ENCODE measurements at places on chromosomes 6 and 20. TPM values are rescaled to one million over a fixed set of nuclear protein-coding genes. Genes with fewer than 3 reads are reported as not detected.

DNA sequence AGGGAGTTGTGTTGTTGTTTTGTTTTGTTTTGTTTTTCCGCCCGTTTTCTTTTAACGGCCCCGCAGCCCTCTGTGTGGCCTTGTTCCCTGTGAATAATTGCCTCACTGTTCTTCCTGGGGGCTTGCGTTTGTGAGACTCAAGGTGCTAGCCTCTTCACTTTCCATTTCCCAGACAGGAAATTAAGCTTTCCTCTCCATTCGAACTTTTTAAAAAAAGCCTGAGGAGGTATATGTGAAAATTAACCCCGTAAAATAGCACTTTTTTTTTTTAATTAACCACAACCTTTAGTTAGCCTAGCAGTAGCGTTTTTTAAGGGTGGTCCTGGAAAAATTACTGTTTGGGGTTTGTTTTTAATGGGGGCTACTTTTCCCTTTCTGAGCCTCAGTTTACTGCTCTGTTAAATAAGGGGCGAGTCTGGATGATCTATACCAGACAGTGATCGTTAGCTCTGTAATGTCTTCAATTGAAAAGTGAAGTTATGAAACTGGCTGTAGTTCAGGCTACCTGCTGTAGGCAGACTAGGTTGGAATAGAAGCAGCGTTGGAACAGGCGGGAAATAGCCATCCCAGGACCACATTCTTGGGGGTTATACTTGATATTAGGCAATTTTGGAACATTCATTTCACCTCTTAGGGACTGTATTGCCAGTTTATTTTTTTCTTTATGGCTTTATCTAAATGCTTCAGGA is 1.7 kb downstream of the STX16 start:
- H3K4me3 ChIP-seq, result peak overlapping the region; percentile 81
- DNase-seq, result no peak

DNA sequence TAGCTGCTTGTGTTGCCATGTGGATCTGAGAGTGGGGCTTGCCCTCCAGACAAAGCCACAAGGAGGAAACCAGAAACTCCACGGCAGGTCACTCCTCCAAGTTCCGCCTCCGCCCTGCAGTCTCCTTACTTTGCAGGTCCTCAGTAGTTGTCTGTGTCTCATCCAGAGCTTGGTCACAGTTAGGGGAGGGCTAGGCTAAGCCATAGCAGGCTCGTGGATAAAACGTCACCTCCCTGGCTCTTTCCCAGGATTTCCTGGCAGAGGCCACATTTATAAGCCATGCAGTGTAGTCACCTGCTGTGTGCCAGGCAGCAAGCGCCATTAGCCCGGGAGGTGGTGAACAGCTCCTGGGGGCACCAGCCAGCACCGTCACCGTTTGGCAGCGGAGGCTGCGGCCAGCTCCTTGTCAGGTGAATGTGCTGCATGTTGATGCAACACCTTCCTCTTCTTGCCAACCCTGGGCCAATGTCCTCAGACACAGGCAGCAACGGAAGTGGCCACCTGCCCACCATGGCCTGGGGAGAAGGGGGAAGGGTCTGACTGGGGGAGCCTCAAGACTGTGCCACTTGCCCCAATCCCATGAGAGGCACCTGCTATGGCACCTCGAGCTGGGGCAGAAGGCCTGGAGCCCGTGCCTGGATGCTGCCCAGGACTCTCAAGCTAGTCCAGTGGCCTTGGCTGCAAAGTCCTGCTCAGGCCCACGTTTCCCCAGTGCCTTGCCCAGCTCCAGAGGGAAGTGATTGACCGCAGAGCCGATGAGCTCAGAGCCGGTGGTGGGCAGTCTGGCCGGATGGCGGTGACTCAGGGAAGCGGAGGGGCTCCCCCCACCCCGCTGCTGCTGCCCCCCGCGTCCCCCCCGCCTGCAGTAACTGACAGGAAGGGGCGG is 39.0 kb upstream of the SLCO4A1 start:
- no peak for DNase-seq
- peaks cover 23% of the 10 kb centered on the region for H3K4me1 ChIP-seq
- no peaks in the 10 kb centered on the region for H3K36me3 ChIP-seq
- H3K27me3 ChIP-seq, result no peaks in the 10 kb centered on the region
- H3K27ac ChIP-seq, result no peak overlapping the region

DNA sequence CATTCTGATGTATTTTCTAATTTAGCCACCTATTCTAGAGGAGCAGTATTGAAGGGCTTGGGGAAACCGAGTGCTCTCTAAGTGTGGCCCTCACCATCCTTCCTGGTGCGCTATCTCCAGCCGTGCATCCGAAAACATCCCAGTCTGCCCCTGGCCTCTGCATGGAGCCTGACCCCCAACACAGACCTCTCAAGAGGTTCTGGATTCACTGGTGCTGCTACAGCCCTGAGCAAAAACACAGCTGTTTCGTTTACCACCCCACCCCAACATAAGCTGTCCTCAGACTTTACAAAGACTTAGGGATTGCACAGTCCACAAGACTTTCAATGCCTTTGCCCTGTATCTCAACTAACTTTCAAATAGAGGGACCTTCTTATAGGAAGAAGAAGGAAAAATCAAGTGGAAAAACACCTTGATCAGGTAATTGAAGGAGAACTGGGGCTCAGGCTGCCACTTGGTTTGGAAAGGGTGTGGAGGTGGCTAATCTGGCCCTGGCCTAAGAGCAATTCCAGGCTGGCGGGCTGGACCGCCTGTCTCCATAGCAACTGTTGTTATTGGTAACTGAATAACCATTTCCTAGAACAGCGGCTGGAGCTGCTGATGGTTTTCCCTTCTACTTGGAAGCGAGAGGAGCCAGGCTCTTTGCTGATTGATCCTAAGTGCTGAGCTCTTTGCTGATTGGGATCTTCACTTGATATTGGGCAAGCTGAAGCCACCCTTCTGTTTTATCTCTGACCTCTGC is 90.2 kb upstream of the TOX2 start:
- H3K4me1 ChIP-seq, result no peaks in the 10 kb centered on the region
- no peaks in the 10 kb centered on the region for H3K27me3 ChIP-seq
- DNase-seq, result peak; percentile 22
- H3K27ac ChIP-seq, result no peak overlapping the region
- no peaks in the 10 kb centered on the region for H3K36me3 ChIP-seq
- H3K4me3 ChIP-seq, result no peak overlapping the region

DNA sequence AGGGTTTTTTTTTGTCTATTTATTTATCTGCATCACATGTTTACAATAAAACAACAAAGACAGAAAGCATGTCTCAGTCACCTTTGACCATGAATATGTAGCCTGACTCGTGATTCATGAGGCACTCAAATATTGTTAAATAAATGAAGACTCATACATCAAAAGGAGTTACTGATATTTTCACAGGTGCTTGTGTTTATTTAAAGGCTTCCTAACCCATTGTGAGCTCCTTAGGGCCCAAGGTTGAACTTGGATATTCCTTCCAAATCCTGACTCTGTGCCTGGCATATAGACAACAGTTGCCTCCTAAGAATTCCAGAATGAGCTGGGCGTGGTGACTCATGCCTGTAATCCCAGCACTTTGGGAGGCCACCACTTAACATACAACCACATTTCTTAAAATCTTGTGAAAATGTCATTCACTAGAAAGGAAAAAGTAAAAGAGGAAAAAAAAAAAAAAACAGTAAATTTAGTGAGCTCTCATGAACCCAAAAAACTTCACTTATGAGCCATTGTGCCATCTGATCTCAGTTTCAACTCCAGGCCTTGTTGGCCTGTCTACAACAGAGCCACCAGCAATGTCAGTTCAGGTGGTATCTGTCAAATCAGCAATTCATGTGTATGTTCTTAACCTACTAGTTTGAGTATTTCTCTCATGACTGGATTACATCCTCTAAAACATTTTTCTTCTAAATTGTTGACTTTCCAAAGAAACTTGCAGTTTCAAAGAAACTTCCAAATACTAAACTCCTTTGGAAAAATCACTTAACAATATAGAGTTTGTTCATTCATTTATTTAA is 162.7 kb upstream of the MARCKS start:
- no peak overlapping the region for H3K4me3 ChIP-seq
- H3K36me3 ChIP-seq, result no peaks in the 10 kb centered on the region
- no peak for DNase-seq
- H3K4me1 ChIP-seq, result peaks cover 2% of the 10 kb centered on the region

DNA sequence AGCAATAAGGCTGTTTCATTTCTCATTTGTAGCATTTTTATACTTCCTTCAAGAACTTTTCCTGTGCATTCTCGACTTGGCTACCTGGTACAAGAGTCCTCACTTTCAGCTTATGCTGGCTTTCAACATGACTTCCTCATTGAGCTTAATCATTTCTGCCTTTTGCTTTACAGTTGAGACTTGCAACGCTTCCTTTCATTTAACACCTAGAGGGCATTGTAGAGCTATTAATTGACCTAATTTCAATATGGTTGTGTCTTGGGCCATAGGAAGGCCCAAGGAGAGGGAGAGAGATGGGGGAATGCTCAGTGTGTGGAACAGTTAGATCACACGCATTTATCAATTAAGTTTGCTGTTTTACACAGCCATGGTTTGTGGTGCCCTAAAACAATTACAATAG is 37.2 kb downstream of the SLC22A2 start:
- H3K27me3 ChIP-seq, result no peaks in the 10 kb centered on the region
- no peaks in the 10 kb centered on the region for H3K36me3 ChIP-seq
- no peak overlapping the region for H3K27ac ChIP-seq
- peaks cover 18% of the 10 kb centered on the region for H3K4me1 ChIP-seq

DNA sequence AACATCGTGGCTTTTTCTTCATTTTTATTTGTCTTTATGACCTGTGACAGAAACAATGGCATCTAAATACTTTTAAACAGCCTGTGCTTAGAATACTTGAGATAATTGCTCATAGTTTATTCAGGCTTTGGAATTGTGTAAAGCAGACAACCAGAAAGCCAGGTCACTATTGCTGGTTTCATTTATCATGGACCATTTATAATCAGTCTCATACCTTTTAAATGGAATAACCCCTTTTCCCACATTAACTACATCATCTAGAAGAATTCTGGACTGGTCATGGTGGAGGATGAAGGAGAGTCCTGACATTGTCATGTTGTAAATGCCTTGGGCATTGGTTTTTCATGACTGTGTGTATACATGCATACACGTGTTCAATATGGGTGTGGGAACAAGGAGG is 661.5 kb downstream of the EPM2A start:
- DNase-seq, result no peak
- no peaks in the 10 kb centered on the region for H3K36me3 ChIP-seq
- H3K4me3 ChIP-seq, result no peak overlapping the region
- no peak overlapping the region for H3K27ac ChIP-seq
- no peaks in the 10 kb centered on the region for H3K4me1 ChIP-seq
- no peaks in the 10 kb centered on the region for H3K27me3 ChIP-seq

GRCh38 chr6:143802833-143803565 is 40.1 kb upstream of the LTV1 start:
- no peaks in the 10 kb centered on the region for H3K36me3 ChIP-seq
- H3K4me1 ChIP-seq, result peaks cover 6% of the 10 kb centered on the region
- H3K27ac ChIP-seq, result no peak overlapping the region
- DNase-seq, result no peak
- no peak overlapping the region for H3K4me3 ChIP-seq

DNA sequence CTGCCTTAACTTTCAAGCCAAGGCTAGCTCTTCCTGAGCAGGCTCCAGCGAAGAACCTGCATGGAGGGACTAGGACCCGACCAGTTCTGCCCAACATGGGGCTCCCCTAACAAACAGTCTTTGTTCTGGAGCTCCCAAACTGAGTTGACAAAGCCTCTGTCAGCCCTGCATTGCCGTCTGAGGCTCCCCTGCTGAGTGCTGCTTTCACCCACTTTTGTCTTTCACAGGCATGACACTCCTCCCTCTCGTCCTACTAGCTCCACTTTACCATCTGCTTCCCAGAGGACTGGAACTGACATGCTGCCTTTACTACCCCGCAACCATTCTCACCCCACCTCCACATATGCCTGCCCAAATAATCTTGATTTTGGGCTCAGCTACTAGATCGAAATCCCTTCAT is 45.1 kb upstream of the B4GALT5 start:
- 0 out of 2 replicates have a peak overlapping the region, but pooled peaks have one; percentile 2 for H3K27ac ChIP-seq
- H3K27me3 ChIP-seq, result no peaks in the 10 kb centered on the region
- H3K4me3 ChIP-seq, result no peak overlapping the region
- no peak for DNase-seq
- H3K4me1 ChIP-seq, result peaks cover 2% of the 10 kb centered on the region

GRCh38 chr6:74607934-74608333 is 597.9 kb downstream of the COL12A1 start:
- H3K27ac ChIP-seq, result no peak overlapping the region
- no peaks in the 10 kb centered on the region for H3K4me1 ChIP-seq
- no peaks in the 10 kb centered on the region for H3K27me3 ChIP-seq
- H3K36me3 ChIP-seq, result no peaks in the 10 kb centered on the region

DNA sequence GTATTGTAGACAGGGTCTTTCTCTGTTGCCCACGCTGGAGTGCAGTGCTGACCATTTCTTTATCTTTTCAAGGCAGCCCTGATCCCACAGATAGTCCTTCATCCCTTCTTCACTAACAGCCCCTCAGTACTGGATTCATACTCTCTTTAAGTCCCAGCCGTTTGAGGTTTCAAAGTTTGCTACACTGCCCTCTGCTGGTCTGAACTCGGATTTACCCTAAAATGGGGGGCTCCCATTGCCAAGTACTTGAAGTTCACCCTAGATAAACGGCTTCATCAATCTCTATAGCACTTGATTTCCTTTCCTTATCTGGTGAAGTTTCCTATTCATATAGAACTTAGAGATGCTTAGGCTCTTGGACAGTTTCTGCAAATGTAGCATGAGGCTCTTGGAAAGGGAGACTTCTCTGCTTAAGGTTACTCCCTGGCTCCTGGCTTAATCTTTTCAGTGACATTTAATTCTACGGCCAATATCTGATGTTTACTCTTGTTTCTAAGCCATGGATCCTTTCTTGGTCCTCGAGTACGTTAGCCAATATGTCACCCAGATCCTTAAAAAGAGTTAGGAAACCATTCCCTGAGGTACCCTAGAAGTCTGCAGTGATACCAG is 21.4 kb upstream of the PREP start:
- H3K4me3 ChIP-seq, result no peak overlapping the region
- H3K36me3 ChIP-seq, result no peaks in the 10 kb centered on the region
- H3K27me3 ChIP-seq, result no peaks in the 10 kb centered on the region
- peaks cover 3% of the 10 kb centered on the region for H3K4me1 ChIP-seq
- peak; percentile 64 for DNase-seq

DNA sequence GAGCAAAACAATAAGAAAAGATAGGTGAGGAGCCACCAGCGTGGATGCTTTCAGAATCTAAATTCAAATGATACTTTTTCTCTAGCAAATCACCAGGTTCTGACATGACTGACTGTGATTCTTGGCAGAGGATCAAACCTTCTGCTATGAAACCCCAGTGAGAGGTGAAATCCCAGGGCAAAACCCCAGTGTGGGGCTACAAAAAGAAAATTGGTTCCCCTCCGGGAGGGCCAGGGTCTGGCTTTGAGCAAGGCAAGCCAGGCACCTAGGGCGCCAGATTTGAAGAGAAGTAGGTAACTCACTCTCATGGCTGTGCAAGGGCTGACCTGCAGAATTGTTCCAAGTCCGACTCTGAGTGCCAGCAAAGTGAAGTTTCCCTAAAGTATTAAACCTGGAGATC is 20.2 kb upstream of the RALGAPA2 start:
- H3K4me3 ChIP-seq, result no peak overlapping the region
- no peak overlapping the region for H3K27ac ChIP-seq
- H3K36me3 ChIP-seq, result no peaks in the 10 kb centered on the region
- no peak for DNase-seq
- H3K27me3 ChIP-seq, result no peaks in the 10 kb centered on the region
- peaks cover 2% of the 10 kb centered on the region for H3K4me1 ChIP-seq

- peak overlapping the region; percentile 90 for H3K4me3 ChIP-seq
- H3K27ac ChIP-seq, result no peak overlapping the region
- H3K36me3 ChIP-seq, result no peaks in the 10 kb centered on the region
Measured at GRCh38 chr6:2245877-2246863, 765 bp upstream of the GMDS start.

SLC22A2 gene
- total RNA-seq, result 1.4 TPM

SRMS gene
- total RNA-seq, result 0.29 TPM

ENTPD6 gene
- 43.9 TPM for total RNA-seq

SERAC1 gene
- total RNA-seq, result 10.2 TPM

COL11A2 gene
- 3.5 TPM for total RNA-seq

THEMIS gene
- not detected for total RNA-seq

TDRD6 gene
- total RNA-seq, result not detected

TPD52L1 gene
- 9.6 TPM for total RNA-seq
